ENCODE measurements at places on chromosomes 5 and 9.

DNA sequence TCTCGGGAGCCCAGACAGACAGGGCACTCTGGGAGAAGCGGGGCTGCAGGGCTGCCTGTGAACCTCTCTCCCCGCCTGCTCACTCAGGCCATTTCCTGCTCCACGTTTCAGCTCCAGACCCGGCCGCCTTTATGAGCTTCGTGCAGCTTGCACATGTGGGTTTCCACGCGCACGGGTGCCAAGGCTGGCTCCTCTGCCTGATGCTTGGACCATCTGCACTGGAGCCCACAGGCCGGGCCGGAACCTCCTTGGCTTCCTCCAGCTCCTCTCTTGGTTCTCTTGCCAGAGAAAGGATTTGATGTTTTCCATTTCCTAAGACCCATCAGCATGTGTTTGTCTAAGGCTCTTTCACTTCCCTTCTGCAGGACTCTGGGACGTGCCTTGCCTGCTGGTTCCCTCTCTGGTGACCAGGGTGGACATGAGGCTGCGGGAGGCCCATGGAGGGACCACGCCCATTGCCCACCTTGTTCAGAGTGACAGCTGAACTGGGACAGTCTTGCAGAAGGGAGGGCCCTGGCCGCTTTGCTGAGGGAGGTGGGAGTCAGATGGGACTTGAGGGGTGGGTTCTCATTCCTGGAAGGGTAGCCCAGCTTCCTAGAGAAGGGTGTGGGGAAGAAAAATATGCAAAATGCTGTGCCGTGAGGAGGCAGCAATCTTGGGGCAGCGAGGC is 23.3 kb upstream of the COL5A1 start:
- no peaks in the 10 kb centered on the region for H3K27me3 ChIP-seq
- H3K36me3 ChIP-seq = no peaks in the 10 kb centered on the region
- H3K4me1 ChIP-seq = no peaks in the 10 kb centered on the region
- peak; percentile 24 for DNase-seq
- H3K27ac ChIP-seq = no peak overlapping the region
- H3K4me3 ChIP-seq = no peak overlapping the region

GRCh38 chr5:59554501-59554900 is 339.0 kb downstream of the PDE4D start:
- no peak overlapping the region for H3K4me3 ChIP-seq
- H3K4me1 ChIP-seq = no peaks in the 10 kb centered on the region
- H3K27me3 ChIP-seq = no peaks in the 10 kb centered on the region
- DNase-seq = no peak
- H3K27ac ChIP-seq = no peak overlapping the region
- H3K36me3 ChIP-seq = no peaks in the 10 kb centered on the region

DNA sequence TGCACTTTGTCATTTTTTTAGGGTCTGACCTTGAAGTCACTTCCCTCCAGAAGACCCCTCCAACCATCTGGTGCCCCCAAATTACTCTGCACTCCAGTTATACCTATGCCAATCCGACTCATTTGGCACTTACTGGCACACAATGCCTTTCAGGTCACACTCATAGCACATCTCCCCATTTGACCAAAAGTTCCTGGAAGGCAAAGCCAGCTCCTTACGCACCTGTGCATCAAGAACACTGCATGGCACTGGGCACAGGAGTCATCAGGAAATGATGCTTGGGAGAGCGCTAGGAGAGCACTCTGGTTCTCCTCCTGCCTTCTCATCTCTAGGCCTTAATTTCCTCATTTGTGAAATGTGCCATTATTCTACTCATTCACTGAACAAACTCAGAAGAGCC is 2.9 kb downstream of the TNIP1 start:
- H3K27me3 ChIP-seq = no peaks in the 10 kb centered on the region
- peaks cover 58% of the 10 kb centered on the region for H3K4me1 ChIP-seq
- DNase-seq = no peak
- H3K4me3 ChIP-seq = no peak overlapping the region
- no peaks in the 10 kb centered on the region for H3K36me3 ChIP-seq

DNA sequence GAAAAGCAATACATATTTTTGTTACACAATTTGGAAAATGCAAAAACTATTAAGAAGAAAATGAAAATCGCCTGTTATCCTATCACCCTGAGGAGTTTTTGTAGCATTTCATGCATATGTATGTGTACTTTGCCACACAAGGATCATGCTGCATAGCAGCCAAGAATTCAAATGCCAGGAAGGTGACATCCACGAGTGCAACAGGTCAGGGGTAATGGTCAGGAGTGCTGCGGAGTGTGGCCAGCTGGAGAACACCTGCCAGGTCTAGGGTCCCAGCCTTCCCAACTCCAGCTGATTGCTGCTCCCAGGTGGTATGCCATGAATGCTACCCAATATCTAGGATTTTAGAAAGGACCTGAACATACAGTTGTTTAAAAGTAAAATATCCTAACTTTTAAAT is 617.1 kb downstream of the PRELID2 start:
- H3K27ac ChIP-seq = no peak overlapping the region
- no peaks in the 10 kb centered on the region for H3K27me3 ChIP-seq
- H3K4me3 ChIP-seq = no peak overlapping the region
- H3K4me1 ChIP-seq = no peaks in the 10 kb centered on the region
- no peaks in the 10 kb centered on the region for H3K36me3 ChIP-seq

DNA sequence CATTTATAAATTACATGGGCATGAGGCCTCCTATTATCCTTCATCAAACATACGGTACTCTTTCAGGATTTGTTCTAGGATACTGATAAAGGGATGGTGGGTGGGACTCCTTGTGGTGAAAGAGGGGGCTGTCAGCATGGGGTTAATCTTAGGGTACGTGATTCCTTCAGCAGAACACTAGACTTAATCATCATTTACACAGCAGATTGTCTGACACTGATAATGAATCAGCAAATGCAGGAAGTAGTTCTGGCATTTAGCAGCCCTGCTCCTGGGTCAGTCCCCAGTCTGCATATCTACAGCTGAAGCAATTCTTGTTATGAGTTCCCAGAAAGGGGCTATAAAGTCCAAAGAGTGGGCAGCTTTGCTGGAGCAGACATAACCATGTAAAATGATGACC is 384.6 kb downstream of the SPOCK1 start:
- H3K27ac ChIP-seq = no peak overlapping the region
- H3K27me3 ChIP-seq = no peaks in the 10 kb centered on the region
- H3K4me3 ChIP-seq = no peak overlapping the region
- H3K36me3 ChIP-seq = no peaks in the 10 kb centered on the region
- H3K4me1 ChIP-seq = no peaks in the 10 kb centered on the region

DNA sequence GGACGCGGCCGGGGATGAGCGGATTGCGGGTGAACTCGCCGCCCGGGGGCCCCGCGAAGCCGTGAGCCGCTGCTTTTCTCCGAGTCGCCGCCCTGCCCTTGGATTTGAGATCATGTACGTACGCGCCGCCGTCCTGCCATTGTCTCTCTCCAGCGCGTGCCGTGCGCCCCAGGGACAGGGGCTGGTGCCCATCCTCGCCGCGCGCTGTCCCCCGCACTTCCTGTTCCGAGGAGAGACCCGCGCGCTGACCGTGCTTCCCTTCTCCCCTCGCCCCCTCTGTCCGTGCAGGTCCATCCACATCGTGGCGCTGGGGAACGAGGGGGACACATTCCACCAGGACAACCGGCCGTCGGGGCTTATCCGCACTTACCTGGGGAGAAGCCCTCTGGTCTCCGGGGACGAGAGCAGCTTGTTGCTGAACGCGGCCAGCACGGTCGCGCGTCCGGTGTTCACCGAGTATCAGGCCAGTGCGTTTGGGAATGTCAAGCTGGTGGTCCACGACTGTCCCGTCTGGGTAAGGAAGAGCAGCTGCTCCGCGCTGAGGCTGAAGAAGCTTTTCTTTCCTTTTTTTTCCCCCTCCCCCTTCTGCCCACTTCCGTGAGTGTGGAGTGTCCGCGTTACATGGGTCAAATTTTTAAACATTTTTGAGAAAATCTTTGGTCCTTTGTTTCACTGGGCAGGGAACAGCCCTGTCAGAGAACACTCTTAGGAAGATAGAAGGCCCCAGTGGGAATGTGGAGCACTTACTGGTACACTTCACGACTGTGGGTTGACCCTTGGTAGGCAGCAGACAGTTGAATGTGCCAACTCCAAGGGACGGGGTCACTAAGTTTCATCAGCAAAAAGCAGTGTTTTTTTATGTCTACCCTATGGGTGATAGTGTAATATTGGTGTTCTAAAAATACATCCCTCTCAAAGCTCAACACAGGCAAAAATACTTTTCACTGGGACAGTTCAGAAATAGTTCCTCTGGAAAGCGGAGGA is 727 bp downstream of the RHOBTB3 start:
- peak overlapping the region; percentile 79 for H3K4me3 ChIP-seq
- H3K4me1 ChIP-seq = peaks cover 21% of the 10 kb centered on the region
- H3K36me3 ChIP-seq = no peaks in the 10 kb centered on the region
- H3K27me3 ChIP-seq = no peaks in the 10 kb centered on the region
- peak; percentile 46 for DNase-seq

DNA sequence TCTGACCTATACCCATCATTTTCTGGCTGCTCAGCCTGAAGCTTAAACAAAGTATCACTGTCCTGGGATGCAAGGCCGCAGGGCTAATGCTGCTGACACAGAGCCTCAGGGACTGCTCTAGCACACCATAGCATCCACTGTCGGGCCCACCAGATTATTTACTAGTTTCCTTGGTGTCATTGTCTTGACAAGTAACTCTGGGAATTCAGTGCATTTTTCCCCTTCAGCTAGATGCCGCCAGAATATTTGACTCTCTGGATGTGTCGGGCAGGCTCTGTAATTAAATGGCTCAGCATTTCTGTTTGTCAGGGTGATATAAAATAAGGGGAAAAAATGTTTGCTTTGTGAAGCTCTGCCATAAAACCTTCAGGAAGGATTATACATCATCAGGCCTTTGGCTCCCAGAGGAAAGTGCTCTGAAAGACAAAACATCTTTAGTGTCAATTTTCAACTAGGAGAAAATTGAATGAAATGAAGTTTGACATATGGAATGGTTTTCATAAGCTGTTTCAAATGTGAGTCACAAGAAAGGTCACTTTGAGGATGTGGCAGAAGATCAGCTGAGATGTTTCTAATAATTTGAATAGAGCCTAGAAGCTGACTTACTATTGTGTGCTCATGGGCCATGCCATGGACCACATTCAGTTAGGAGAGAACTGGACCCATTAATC is 350.1 kb downstream of the TMEM232 start:
- H3K36me3 ChIP-seq = no peaks in the 10 kb centered on the region
- no peak overlapping the region for H3K4me3 ChIP-seq
- no peaks in the 10 kb centered on the region for H3K4me1 ChIP-seq
- DNase-seq = no peak
- H3K27ac ChIP-seq = no peak overlapping the region
- no peaks in the 10 kb centered on the region for H3K27me3 ChIP-seq

DNA sequence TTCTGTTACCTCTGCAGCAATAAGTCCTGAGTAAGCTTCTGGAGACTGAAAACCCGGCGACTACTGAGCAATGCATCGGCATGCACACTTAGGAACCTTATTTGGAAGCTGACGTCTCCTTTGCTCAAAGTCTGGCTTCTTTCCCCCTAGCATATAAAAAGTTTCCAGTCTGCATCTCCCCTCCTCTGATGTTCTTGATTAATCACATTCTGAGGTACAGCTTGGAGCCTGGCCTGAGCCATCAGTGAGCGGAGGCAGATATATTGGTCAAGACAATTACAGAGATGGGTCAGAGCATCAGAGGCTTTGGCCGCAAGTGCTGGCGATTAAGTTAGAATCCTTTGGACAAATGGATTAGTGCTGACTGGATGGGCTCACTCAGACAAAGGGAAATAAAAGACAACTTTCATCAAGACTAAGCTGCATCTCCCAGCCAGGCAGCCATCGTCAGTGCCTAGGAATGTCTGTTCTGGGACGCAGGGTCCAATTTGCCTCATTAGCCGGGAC is 140.7 kb downstream of the MTX3 start:
- H3K36me3 ChIP-seq = no peaks in the 10 kb centered on the region
- no peak overlapping the region for H3K4me3 ChIP-seq
- H3K27me3 ChIP-seq = peaks cover 7% of the 10 kb centered on the region
- no peak for DNase-seq
- no peak overlapping the region for H3K27ac ChIP-seq

DNA sequence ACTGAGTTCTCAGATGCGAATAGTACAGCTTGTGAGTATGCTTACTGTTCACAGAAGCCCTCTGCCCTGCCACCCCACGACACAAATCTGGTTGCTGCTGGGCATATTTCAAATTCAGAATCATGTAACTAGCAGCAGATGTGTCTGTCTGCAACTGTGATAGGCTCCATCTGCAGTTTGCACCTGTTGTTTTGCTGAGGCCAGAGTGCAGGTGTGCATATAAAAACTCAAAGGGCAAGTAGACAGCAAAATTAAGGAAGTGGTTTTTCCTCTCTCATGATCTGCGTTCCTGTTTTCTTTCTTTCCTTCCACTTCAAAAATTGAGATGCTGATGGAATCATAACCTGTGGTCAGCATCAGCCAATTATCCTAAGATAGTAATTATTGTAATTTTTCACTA is 1000.5 kb downstream of the PTPRD start:
- H3K4me1 ChIP-seq = no peaks in the 10 kb centered on the region
- H3K27me3 ChIP-seq = no peaks in the 10 kb centered on the region
- peak overlapping the region; percentile 9 for H3K27ac ChIP-seq
- H3K4me3 ChIP-seq = no peak overlapping the region
- H3K36me3 ChIP-seq = no peaks in the 10 kb centered on the region
- no peak for DNase-seq

DNA sequence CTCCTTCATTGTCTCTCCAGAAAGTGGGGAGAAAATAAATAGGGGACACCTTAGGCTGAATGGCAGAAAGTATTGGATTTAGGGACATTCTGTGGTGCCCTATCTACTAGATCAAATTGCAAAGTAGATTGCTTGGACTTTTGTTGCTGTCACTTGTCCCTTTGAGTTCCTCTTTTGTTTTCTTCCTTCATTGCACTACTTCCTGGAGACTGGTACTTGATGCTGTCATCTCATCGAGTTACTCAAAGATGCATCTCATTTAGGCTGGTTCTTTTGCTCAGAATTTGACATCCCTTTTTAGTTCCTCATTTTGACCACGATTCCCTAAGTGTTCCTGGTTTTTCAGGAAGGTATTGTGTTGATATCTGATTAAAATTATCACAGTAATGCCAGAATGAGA is 137.6 kb downstream of the ADGRV1 start:
- H3K27ac ChIP-seq = no peak overlapping the region
- H3K27me3 ChIP-seq = no peaks in the 10 kb centered on the region
- H3K4me1 ChIP-seq = no peaks in the 10 kb centered on the region

DNA sequence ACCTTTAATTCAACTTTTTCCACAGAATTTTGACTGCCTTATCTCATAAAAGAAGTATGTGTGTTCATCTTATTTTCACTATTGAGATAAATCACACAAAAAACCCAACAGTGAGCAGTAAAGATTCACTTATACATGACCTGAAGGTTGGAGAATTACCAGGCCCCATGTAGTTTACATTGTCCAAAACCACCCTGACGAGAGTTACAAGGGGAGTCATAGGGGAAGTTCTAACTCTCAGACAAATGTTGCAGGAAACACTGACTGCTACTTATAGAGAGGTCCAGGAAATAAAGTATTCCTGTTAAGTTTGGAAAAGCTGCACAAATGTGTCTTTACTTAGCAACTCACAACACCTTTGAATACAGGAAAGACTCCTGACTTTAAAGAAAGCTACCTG is 14.1 kb downstream of the SPATA9 start:
- peaks cover 7% of the 10 kb centered on the region for H3K4me1 ChIP-seq
- no peak overlapping the region for H3K4me3 ChIP-seq
- H3K27me3 ChIP-seq = no peaks in the 10 kb centered on the region
- DNase-seq = no peak
- no peaks in the 10 kb centered on the region for H3K36me3 ChIP-seq
- H3K27ac ChIP-seq = no peak overlapping the region

Measured in tibial artery (tissue), 4 donors.